ENCODE measurements at places on chromosomes 7 and 10.

- no peak for DNase-seq
Measured at GRCh38 chr7:20395511-20395910, 64.8 kb downstream of the ITGB8 start.

GRCh38 chr7:18708204-18708603 is 212.7 kb downstream of the HDAC9 start:
- DNase-seq: no peak

- DNase-seq: no peak
Measured at GRCh38 chr7:77444123-77444522, 28.0 kb upstream of the GSAP start.

DNA sequence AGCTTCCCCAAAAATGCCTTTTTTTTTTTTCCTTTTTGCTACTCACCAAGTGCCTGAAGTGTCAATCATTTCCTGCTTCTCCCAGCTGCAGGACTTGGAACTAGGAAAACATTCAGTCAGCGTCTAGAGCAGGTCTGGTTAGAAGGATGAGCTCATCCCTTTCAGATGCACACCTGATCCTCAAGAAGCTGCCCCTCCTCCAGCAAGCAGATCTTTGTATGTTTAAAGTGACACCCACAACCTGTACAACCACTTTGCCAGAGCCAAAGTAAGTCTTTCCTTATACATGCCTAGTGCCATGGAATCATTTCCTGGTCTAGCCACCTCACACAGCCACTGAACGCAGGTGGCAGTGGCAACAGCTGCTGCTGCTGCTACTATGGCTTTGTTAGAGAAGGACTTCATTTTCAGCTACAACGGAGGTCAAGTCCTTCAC is 10.4 kb upstream of the USP54 start:
- DNase-seq: no peak

GRCh38 chr7:2732959-2733584 is 45.1 kb downstream of the AMZ1 start:
- no peak for DNase-seq

DNA sequence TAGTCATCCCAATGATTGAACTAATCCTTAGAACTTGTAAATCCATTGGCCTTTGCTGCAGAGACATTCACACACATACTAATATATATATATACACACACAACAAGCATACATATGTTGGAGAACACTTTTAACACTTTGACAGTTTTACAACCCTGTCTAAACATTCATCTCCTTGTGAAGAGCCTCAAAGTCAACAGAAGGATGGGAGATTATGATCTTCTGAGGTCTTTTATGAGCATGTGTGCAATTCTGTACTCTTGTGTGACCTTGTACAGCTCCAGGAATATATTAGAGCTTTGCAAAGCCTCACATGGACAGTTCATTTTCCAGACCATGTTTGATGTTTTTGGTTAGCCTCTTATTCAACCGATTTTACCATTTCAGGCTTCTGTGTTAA is 589.0 kb downstream of the NXPH1 start:
- DNase-seq: no peak

DNA sequence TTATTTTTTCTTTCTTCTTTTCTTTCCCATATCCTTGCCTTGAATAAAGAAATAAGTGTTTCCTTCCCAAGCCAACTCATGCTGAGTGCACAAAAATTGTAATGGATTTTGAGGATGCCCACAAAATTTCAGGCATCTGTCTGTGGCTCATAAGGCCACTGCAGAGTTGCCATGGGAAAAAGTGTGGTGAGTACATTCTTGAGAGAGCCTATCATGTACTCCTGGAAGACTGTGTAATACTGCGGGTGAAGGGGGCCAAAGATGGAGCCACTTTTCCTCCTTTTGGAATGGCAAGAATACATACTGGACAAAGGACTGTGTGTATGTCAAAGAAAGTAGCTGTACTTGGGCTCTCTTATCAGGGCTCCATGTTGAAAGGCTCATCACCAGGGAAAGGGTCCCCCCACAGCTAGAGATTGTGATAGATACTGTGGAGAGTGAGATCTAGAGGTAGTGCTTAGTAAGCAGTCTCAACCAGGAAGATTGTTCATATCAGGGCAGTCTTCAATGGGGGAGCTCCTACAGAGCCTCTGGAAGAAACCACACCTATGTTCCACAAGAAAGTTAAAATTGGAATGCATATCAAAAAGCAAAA is 341.6 kb upstream of the KCND2 start:
- no peak for DNase-seq

GRCh38 chr7:142873281-142873784 is 12.2 kb downstream of the TRPV6 start:
- DNase-seq: no peak

- no peak for DNase-seq
Measured at GRCh38 chr10:34699904-34700517, 115.1 kb downstream of the PARD3 start.

GRCh38 chr7:30975256-30975899 is 11.6 kb downstream of the GHRHR start:
- DNase-seq: no peak

GRCh38 chr7:120725376-120726039 is 132.4 kb downstream of the TSPAN12 start:
- no peak for DNase-seq

DNA sequence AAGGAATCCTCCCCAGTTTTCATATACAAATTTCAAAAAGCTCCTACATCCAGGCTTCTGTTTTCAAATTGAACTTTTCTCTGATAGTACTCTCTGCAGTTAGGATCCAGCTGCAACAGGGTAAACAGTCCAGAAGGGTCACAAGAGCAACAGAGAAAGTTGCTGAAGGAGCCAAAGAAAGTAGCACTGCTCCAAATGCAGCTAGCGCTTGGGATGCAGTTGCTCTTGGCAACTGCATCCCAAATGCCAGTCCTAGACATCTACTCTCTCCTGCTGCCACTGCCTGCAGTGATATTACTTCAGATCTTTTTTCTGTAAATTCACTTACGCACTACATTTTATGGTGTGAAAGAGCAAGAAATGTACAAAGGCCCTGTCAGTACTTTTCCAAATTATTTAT is 14.6 kb downstream of the GPR37 start:
- DNase-seq: no peak

DNA sequence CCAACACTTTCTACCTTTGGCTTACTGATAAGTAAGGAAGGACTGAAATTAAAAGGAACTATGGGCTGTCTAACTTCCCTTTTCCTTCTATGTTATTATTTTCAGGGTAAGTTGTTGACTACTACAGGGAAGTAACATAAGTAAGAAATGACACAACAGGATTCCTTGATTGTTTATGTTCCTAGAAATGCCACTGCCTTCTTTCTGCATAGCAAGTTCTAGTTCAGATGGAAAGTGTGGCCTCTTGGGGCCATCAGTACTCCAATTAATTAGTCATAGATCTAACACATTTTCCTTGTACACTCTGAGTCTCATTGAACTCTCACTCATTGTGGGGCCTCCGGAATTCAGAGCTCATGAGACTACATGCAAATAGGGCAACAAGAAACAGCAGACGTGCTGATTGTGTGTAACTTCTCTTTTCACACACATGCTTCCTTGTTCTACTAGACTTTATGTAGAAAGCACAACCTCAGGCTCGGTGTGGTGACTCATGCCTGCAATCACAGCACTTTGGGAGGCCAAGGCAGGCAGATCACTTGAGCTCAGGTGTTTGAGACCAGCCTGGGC is 35.3 kb upstream of the HIBADH start:
- no peak for DNase-seq

DNA sequence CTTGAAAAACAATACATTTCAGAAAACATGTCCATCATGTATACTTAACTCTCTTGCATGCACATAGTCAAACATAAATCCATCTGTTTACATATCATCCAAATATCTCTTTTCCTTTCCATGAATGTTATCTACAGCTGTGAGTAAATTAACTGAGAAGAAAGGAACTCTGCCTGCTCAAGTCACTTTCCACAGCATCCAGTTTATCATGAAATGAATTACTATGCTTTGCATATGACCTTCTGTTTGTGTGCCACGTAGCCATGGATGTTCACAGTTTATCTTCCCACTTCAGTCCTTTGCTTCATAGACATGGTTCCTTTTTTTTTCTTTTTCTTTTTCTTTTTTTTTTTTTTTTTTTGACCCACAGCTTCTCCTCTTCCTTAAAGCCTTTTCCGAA is 39.6 kb downstream of the BZW2 start:
- DNase-seq: no peak

DNA sequence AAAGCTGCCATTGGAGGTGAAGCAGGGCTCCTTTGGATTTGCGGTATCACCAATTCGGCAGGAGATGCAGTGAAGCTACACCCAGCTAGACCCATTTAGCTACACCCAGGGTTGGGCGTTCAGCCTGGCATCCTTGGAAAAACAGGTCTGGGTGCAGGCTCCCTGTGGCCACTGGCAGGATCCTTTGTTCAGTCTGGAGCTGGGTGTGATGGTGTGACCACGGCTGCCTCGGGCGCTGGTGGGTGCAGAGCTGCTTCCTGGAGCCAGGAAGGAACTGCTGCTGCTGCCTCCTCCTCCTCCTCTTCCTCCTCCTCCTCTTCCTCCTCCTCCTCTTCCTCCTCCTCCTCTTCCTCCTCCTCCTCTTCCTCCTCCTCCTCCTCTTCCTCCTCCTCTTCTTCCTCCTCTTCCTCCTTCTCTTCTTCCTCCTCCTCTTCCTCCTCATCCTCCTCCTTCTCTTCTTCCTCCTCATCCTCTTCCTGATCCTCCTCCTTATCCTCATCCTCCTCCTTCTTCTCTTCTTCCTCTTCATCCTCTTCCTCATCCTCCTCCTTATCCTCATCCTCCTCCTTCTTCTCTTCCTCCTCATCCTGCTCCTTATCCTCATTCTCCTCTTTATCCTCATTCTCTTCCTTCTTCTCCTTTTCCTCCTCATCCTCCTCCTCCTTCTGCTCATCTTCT is 84.0 kb downstream of the GRK5 start:
- no peak for DNase-seq

GRCh38 chr7:18040196-18040595 is 12.6 kb upstream of the PRPS1L1 start:
- DNase-seq: no peak

- no peak for DNase-seq
Measured at GRCh38 chr10:131475043-131475442, 163.5 kb upstream of the TCERG1L start.

GRCh38 chr7:149854611-149855360 is 16.6 kb downstream of the ZNF862 start:
- DNase-seq: no peak

- DNase-seq: no peak
Measured at GRCh38 chr10:114388275-114388674, 16.0 kb downstream of the AFAP1L2 start.

- no peak for DNase-seq
Measured at GRCh38 chr7:138875794-138876193, 77.8 kb upstream of the ATP6V0A4 start.

- DNase-seq: no peak
Measured at GRCh38 chr7:26049081-26049480, 102.9 kb upstream of the NFE2L3 start.

- DNase-seq: no peak
Measured at GRCh38 chr7:79272938-79273337, 180.5 kb downstream of the MAGI2 start.

GRCh38 chr10:112535531-112535951 is 88.5 kb downstream of the VTI1A start:
- DNase-seq: no peak

GRCh38 chr7:135247746-135248471 is 14.3 kb downstream of the STRA8 start:
- DNase-seq: no peak

GRCh38 chr10:100881556-100882213 is 31.1 kb upstream of the SLF2 start:
- no peak for DNase-seq

GRCh38 chr7:7732621-7733281 is 14.3 kb upstream of the RPA3 start:
- DNase-seq: no peak

DNA sequence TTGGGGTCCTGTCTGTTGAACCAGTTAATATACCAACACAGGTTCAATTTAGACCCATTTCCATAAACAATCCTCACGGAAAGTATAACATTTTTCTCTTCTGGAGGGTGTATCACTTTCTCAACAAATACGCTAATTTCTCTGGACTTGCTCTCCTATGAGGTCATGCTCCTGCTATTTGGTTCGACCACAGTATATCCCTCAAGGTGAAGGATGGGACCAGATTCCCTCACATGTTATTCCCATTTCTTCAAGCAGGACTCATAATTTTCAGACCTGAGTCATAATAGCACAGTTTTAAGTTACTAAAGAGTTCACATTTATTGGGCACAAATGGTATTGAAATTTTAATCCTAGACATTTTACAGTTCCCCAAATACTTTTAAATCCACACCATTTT is 57.2 kb downstream of the ADAM12 start:
- DNase-seq: no peak

- no peak for DNase-seq
Measured at GRCh38 chr7:146129296-146129695, 12.7 kb downstream of the CNTNAP2 start.

DNA sequence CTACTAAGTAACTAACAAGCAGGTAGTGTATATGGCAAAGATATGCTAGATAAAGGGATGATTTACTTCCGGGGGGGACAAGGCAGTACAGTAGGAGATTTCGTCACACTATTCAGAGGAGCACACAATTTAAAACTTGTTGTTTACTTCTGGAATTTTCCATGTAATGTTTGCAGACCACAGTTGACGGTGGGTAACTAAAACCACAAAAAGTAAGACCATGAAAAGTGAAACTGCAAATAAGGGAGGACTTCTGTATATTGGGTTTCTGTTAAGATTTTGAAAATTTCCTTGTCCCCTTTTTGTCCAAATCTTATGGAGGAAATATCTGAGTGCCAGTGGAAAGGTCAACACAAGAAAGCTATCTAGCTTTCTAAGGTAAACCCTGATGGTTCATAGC is 170.0 kb downstream of the ELAPOR2 start:
- DNase-seq: no peak

- DNase-seq: no peak
Measured at GRCh38 chr7:141973673-141974072, at the start of gene TAS2R38. Gene TAS2R38 (minus strand): TSS chr7:141973773. CDS start chr7:141973689, 84 bp downstream.

DNA sequence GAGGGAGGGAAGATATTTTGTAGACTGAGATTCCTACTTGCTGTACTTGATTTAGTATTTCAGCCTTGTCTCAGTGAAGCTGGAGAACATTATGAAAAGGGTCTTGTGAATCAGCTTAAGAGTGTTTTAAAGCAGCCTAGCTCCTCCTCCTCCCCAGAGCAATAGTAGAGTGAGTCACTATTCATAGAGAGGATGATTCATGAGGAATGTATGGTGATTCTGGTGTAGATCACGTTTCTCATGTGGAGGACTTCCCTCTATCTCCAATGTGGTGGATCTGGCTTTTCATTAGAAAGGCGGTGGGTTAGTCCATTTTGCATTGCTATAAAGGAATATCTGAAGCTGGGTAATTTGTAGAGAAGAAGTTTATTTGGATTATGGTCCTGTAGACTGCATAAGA is 340.1 kb upstream of the CHRM2 start:
- DNase-seq: no peak
